ENCODE measurements at places on chromosomes 2 and 18. TPM values are rescaled to one million over a fixed set of nuclear protein-coding genes. Genes with fewer than 3 reads are reported as not detected.
A peak's percentile ranks its signal among the peaks of the same experiment; 100 is the strongest.

The SERPINB2 gene
- 20.5 TPM for total RNA-seq

The SLC38A11 gene
- not detected for total RNA-seq

The CD207 gene
- not detected for total RNA-seq

The SPRED2 gene
- 20.2 TPM for total RNA-seq

DNA sequence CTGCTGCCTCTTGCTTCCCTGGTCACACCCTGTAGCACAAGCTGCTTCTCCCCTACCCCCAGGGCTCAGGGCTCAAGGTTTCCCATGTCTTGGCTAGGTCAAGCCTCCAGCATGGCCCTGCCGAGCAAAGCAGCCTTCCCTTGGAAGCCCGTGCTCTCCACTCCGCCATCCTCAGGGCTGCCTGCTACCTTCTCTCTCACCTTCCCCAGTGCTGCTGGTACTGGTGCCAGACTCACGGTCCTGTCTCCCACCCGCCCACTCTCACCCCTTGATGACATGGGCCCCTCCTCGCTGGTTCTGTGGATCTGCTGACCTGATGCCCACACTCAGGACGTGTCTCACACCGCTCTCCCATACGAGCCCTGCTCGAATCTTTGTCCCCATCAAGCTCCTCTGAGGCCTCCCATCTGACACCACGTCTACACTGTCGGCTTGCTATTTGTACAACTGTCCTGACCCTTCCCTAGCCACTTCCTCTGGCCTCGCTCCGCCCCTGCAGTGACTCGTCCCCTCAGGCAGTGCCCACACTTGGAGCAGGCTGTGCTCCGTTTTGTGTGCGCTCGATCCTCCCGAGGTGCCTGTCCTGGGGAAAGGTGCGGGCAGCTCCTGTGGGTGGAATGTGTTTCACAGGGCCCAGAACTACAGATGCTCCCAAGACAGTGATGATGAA, 49.9 kb downstream of the ZAP70 start:
- peak; percentile 48 for DNase-seq

The SLC23A3 gene
- total RNA-seq: not detected

GRCh38 chr2:2586068-2586776, 255.1 kb upstream of the MYT1L start:
- DNase-seq: no peak

The PIK3C3 gene
- 43.0 TPM for total RNA-seq

The DOK1 gene
- 3.1 TPM for total RNA-seq

DNA sequence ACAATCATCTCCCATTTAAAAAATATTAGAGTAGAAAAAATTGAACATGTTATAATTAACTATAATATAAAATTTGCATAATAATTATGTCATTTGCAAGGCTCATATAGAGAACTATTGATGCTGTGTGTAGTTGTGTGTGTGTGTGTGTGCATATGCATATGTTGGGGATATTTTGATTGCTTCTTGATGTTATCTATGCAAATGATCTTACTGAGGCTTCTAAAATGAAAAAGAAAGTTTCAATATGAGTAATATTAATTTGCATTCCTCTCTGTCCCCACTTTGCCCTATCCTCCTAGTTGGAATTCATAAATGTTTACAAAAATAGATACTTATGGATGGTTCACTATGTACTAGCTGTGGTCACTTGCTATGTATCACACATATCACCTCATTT, 523.3 kb downstream of the TRIB2 start:
- no peak for DNase-seq

DNA sequence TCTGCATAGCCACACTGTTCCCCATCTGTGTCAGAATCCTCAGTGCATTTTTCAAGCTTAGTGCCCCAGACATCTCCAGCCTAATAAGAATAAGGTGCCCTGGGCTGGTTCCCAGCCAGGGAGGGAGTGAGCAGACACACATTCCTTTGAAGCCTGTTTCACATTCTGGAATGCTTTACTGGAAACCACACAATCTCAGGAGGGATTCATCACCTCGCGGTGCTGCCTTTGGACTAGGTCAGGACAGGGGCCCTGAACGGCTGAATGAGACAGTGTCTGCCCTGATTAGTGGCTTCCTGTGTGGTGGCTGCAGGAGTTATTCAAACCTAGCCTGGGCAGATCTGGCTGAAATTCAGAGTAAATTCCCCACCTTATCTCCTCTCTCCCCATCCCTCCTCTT, 108.0 kb upstream of the LDAH start:
- DNase-seq: peak; percentile 40

The VIT gene
- 2.9 TPM for total RNA-seq

GRCh38 chr2:239200646-239201530, 199.9 kb downstream of the HDAC4 start:
- DNase-seq: no peak

GRCh38 chr2:96163768-96164429, 18.7 kb upstream of the DUSP2 start:
- no peak for DNase-seq

The REG1A gene
- not detected for total RNA-seq

GRCh38 chr2:237700512-237701032, 73.2 kb downstream of the LRRFIP1 start:
- DNase-seq: peak; percentile 95

DNA sequence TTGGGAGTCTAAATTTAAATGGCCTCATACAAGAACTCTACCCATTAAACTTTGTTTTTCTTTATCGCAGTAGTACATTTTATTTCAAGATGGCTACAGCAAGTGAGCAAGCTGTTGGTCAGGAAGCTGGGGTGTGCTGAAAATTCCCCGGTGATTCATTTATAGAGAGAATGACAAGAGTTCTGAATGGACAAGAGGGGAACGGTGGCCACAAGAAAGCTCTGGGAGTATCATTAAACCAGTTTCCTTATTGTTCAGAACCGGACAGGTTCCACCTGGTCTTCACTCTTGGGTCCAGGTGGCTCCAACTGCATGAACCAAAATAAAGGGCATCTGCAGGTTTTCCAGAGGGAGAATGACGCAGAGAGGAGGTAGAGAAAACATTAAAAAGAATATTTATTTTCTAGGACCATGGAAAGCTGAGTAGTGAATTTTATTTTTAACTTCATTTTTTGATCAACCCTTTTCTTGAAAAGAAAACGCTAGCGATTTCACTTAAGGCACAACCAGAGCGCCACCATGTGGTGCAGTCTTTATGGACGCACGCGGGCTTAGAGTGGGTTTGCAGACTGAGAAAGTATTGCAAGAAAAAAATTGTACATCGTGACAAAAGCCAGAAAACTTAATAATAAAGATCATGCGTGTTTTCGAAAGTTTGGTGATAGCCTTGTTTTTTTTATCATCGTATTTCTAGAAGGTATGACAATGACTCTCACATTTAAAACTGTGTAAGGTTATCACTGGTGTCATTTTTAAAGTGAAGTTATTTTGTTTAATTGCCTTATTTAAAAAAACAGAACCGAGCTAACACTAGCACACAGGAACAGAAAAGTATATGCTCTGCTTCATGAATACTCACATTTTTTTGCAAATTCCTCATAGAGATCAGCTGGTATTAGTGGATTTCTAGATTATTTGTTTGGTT, 97.9 kb upstream of the NOL4 start:
- DNase-seq: peak; percentile 27

- DNase-seq: peak; percentile 58
Observed at GRCh38 chr2:220001751-220002150, 374.3 kb downstream of the SLC4A3 start.

The INPP1 gene
- 13.3 TPM for total RNA-seq

The KCNS3 gene
- total RNA-seq: 44.5 TPM

GRCh38 chr2:228048838-228049490, 132.5 kb downstream of the SPHKAP start:
- peak; percentile 64 for DNase-seq

- peak; percentile 97 for DNase-seq
Observed at GRCh38 chr2:218962859-218963492, 3.5 kb downstream of the CDK5R2 start.

DNA sequence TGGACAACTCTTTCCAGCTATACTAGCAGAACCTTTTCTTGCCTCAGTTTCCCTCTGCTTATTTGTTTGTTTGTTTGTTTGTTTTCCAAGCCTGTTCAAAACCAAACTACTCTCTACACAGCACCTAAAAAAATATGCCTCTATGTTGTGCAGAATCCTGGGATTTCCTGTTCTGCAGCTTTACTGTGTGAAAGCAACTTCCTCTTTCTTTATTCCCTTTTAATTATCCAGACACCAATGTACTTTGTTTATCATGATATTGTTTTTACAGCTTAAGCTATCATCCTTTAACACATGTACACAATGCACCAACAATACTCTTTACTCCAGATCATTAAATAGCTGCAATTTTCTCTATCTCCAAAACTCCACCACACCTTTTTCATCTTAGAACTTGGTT, 259.5 kb downstream of the EPHA4 start:
- DNase-seq: no peak

The APCDD1 gene
- total RNA-seq: 4.7 TPM

The COL3A1 gene
- total RNA-seq: 33.6 TPM

DNA sequence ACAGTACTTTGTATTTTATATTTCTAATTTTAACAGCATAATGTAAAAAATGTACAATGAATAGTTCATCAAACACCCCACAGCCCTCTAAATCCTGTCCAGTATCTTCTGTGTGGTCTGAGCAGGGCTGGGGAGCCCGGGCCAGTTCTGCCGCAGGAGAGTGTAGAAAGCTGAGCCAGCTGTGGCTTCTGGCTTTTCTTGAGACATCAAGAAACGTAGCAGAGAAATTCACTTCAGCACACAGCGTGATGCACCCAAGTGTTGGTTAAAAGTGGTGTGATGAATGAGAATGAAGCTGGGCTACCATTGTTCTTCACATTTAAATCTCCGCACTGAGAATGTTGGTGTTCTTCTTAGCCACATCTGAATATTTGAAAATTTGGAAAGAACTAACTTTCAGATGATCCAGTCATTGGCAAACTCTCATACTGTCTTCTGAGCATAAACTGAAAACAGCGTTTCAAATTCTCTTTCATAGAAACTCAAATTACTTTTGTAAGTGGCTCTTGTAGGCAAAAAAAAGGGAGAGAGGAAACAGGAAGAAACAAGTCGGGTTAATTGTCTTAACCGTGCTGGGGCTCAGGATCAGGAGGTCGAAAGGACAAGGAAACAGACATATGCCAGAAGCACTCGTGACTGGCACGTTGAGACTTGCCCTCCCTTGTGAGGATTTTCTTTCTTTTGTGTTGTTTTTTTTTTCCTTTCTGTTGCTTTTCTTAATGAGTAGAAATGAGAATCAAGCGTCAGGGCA, 23.4 kb upstream of the TMEM87B start:
- DNase-seq: peak; percentile 47

The PRSS56 gene
- total RNA-seq: not detected

DNA sequence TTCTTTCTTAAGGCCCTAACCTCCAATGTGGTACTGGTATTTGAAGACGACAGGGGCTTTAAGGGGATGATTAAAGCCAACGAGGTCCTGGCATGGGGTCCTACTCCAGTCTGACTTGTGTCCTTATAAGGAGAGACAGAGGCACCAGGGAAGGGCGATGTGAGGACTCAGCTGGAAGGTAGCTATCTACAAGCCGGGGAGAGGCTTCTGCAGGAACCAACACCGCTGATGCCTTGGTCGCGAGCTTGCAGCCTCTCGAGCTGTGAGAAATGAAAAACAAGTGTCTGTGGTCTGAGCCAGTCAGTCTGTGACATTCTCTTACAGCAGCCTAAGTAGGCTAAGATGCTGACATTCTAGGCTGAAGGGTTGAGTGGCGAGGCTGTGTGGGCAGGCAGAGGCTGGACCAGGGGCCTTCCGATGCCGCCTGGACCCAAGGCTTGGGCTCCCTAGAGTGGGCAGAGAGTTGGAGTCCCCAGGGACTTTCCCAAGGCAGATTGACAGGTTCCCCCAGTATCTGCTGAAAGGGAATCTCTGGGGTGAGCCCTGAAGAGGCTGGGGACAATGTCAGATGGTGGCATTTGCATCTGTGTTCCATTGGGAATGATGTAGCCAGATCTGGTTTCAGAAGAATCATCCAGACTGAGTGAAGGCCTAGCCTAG, 322.9 kb upstream of the HS6ST1 start:
- DNase-seq: no peak

DNA sequence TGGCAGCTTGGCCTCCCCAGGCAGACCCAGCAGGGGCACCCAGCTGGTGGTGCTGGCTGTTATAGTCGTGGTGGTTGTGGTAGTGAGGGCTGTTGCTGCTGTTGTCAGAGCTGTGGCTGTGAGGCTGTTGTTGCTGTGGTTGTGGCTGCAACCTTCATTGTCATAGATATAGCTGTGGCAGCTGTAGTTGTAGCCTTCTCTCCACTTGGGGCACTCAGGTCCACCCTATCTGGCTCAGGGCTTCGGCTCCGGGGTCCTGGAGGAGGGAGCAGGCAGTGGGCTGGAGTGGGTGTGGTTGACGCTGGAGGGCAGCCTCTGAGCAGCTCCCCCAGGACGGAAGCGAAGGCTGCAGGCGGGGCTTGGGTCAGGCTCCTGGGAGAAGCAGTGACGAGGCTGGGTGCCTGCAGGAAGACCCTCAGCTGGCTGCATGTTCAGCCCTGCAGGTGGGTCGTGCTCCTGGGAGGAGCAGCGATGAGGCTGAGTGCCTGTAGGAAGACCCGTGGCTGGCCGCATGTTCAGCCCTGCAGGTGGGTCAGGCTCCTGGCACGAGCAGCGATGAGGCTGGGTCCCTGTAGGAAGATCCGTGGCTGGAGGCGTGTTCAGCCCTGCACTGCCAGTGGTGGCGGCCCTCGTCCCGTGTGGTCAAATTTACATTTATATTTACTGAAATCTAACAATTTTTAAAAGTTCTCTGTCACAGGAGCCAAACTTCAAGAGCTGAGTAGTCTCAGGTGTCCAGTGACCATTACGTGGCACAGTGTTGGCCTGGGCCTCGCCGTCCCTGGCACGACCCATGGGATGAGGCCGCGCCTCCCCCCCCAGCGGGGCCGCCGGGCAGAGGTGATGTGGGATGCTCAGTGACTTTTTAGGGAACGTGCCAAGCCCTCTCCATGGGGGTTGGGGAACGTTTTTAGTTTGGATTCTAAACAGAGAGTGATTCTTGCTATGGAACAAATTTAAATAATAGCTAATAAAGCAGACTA, 79.2 kb upstream of the PXDN start:
- DNase-seq: no peak

- DNase-seq: peak; percentile 61
Observed at GRCh38 chr2:161273038-161273760, 35.0 kb upstream of the PSMD14 start.

The CYS1 gene
- total RNA-seq: 2.2 TPM

- DNase-seq: peak; percentile 69
Observed at GRCh38 chr2:235105821-235106359, 154.1 kb downstream of the SH3BP4 start.

Measured in RPMI7951 (cell line).